ENCODE measurements at places on chromosomes 12 and 14.

DNA sequence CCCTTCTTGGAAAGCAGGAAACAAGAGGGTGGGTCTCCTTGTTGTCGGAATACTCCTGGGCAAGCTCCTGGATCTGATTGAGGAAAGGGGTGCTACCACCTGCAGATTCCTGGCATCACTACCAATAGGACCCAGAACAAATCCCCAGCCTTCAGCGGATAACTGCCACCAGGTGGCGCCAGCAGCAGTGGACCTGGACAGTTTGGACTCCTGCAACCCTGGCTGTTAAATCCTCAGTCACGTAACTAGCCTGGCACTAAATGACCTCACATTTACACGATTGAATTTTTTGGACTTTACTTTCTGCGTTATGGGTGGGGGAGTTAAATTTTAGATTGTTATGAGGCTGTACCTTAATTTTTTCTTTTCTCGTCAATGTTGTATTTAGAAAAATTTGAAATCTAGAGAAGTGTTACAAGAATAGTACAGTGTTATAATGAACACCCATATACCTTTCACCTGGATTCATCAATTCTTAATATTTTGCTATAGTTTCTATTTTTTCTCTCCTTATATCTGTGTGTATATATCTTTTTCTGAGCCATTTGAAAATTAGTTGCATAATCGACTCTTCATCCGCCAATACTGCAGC is 95.6 kb downstream of the GAS2L3 start:
- peak; percentile 60 for DNase-seq

DNA sequence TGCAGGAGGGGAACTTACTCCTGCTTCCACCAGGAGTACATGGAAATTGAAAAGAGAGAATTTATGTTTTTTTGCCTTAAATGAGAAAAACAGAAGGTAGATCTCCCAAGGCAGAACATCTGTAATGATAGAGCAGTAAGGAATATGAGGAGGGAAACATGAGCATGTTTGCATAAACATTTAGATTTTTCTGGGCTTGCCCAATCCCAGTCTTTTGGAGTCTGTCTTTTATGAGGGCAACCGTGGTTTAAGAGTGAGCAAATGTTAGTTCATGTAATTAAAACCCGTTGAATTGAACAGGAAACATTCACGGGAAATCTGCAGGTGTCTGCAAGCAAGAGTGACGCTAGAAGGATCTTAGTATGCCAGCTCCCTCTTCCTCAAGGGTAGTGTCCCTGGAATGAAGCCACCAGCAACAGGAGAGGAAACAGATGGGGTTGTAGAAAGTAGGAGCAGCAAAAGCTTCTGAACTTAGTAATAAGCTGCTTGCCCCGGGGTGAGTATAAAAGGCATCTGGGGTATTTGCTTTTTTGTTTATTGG is 79.3 kb downstream of the ARF6 start:
- peak; percentile 54 for DNase-seq

DNA sequence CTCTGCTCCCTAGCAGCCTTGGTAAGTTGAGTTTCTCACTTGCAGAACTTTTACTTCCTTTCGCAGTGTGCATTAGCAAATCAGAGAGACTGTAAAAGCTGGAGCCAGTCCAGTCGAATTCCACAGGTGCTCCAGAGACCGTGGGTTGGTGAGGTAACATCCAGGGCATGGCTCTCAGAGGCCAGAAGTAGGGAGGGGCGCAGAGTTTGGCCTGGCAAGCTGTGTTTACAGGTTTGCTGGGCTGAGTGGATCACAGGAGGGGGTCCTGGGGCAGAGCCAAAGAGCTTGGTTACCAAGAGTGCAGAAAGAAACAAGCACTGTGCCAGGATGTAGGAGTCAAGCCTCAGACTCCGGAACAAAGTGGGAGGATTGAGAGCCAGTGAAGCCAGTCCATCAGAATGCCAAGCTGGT is 10.2 kb upstream of the BHLHE41 start:
- peak; percentile 96 for DNase-seq

DNA sequence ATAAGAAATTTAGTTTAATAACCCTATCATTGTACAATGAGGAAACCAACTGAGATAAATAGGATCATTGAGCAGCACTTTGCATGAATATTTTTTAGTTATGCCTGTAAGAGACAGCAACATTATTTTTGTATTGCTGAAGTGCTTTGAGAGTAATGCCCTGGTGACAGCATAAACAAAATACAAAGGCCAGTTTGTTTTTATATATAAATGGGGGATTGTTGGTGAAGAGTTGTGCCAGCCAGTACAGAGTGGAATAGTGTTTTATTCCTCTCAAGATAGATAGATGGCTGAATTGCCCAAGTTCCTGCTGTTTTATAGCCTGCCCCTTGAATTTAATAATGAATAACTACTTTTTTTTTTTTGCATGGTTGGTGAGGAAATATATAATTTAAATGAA is 101.8 kb downstream of the CNTN1 start:
- DNase-seq: no peak

DNA sequence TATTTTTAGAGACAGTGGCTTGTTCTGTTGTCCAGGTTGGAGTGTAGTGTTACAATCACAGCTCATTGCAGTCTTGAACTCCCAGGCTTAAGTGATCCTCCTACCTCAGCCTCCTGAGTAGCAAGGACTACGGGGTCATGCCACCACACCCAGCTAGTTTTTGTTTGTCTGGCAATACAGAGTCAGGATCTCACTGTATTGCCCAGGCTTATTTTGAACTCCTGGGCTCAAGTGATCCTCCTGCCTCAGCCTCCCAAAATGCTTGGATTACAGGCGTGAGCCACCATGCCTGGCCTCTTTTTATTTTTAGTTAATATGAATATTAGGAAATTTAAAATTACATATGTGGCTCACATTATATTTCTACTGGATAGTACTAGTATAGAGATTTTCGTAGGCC is 28.9 kb downstream of the PPTC7 start:
- no peak for DNase-seq

- no peak for DNase-seq
Observed at GRCh38 chr12:101876322-101876860, 989 bp upstream of the DRAM1 start.

DNA sequence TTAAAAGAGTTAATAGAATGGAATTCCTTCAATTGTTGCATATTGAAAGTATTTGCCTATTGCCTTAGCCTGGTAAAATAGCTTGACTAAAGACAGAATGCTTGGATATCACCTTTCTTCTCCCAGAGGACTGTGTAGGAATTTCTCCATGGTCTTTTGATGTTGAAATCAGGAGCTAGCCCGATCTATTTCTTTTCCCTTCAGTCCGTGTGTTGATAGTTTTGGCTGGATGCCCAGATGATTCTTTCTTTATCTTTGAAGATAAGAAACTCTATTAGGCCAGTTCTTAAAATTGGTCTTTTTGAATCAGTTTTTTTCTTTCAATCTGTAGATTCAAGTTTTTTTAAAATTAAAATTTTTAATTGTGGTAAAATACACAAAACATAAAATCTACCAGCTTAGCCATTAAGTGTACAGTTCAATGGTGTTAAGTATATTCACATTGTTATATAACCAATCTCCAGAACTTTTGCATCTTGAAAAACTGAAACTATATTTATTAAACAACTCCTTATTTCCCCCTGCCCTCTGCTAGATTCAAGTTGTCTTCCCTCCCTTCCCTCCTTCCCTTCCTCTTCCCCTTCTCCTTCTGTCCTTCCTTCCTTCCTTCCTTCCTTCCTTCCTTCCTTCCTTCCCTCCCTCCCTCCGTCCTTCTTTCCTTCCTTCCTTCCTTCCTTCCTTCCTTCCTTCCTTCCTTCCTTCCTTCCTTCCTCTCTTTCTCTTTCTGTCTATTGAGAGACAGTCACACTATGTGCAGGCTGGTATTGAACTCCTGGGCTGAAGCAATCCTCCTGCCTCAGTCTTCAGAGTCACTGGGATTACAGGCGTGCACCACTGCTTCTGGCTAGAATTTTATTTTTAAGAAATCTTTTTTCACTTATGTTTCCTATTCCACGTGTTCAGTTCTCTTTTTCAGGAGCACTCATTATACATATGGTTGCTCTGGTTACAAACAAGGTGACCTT is 10.1 kb downstream of the LACRT start:
- DNase-seq: no peak

GRCh38 chr12:85188619-85189018 is 91.4 kb upstream of the ALX1 start:
- DNase-seq: no peak

- DNase-seq: peak; percentile 35
Observed at GRCh38 chr12:119060847-119061796, 79.8 kb downstream of the SRRM4 start.

DNA sequence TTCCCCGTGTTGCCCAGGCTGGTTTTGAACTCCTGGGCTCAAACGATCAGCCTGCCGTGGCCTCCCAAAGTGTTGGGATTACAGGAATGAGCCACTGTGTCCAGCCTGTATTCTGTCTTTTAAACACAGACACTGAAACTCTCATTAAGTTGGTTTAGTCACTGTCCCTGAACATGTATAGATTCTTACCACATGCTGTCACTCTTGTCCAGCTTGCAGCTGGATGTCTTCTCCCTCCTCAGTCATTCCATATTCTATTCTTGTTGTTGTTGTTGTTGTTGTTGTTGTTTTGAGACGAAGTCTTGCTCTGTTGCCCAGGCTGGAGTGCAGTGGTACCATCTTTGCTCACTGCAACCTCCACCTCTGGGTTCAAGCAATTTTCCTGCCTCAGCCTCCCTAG is 12.3 kb upstream of the ATP5MC2 start:
- no peak for DNase-seq

- no peak for DNase-seq
Observed at GRCh38 chr12:1992732-1993131, 11.5 kb downstream of the DCP1B start.

- no peak for DNase-seq
Observed at GRCh38 chr12:58143498-58143995, 202.2 kb downstream of the ATP23 start.

DNA sequence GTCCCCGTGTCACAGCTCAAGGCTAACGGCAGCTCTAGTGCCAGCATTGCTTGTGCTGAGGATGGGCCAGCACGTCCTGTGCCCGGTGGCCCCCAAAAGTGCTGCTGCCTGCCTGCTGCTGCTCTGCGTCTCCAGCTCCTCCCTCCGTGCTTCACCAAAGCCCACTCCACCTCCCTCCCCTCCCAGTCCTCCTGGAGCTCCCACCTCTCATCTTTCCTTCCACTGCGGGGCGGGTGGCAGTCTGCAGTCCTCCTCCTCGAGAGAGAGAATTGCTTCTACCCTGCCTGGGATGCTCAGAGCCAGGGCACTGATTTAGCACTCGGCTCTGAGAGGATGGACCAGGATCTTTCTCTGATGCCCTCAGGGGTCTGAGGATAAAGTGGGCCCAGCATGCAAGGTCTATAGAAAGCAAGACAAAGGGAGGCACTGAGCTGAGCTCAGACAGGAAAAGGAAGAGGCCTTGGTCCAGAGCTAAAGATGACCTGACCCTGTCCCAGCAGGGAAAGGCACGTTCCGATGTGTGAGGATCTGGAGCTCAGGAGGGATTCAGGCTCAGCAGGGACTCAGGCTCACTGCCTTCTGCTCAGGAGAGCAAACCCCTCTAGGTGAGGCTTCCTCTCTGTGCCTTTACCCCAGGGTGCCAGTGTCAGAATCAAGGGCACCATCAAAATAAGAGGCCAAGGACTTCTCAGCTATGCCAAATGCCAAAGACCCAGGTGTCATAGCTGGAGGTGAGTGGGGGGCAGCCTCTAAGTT is 113.1 kb upstream of the FKBP4 start:
- no peak for DNase-seq

DNA sequence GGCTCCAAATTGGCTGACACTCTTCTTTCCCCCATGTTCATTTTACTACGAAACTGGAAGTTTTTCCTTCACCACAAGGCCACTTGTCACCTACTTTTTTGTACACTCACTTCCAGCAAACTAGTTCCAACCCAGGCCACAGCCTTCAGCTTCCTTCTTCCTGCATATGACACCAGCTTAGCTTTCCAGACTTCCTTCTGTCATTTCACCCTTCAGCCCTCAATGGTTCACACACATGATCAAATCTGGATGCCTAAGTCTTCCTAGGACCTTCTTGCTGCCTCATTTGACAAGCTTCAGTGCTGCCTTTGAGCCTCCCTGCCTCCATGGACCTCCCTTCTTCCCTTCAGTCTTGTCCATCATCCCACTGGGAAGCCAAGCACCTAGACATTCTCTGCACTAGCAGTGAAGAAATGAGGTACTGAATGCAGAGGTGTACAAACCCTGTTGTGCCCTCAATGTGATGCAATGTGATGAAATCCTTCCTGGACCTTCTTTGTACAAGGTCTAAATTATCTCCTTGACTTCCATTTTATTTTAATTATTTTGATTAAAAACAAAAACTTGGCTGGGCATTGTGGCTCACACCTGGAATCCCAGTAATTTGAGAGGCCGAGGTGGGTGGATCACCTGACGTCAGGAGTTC is 4.3 kb upstream of the REC8 start:
- no peak for DNase-seq

DNA sequence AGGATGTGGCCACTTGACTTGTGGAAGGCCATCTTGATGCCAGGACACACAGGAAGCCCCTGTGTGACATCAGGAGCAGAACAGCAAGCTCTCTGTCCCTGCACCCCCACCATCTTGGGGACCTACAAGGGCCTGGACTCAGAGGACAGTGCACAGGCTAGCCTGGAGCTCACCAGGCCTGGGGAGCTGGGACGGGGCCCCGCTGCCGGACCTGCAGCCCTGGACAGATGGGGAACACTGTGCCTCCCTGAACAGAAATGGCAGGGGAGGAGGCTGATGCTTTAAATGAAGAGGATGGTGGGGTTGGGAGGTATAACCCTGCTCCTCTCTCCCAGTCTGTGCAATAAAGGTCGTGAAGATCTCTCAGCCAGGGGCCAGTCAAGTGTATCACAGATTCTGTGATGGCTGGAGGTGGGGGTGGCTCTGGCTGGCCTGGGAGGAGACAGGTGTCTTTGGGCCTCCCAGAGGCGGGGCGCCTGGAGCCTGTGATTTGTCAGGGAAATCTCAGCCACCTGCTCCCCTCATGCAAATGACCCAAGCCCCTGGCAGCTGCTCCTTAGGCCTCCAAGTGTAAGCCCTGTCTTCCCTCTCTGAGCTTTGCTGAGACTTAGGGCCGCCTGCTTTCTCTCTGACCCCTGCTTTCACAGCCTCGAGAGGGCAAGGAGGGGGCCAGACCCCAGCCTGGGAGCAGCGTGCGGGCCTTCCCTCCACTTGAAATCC is 1.1 kb upstream of the GNB3 start:
- DNase-seq: no peak

DNA sequence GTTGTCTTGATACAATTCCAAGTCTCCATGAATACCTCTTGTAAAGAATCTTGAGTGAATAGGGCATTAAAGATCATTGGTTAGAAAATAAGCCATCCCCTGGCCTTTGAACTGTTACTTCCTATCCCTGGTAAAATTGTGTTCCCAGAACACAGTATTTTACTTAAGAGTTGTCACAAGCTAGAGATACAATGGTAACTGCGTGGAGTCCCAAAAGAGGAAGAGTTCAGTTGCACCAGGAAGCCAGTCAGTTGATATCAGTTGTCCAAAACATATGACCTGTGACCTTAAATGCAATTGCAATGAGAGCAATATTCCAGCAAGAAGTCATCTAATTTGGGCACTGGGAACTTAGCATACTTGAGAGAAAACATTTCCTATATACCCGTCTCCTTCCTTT is 117.3 kb downstream of the NEDD1 start:
- DNase-seq: no peak

GRCh38 chr12:54425702-54426101 is 6.6 kb upstream of the ITGA5 start:
- no peak for DNase-seq

GRCh38 chr12:89991807-89992590 is 283.4 kb upstream of the ATP2B1 start:
- no peak for DNase-seq

- DNase-seq: no peak
Observed at GRCh38 chr12:31370531-31371255, 44.7 kb upstream of the SINHCAF start.

GRCh38 chr12:107612508-107612907 is 73.1 kb upstream of the PWP1 start:
- no peak for DNase-seq

- no peak for DNase-seq
Observed at GRCh38 chr12:80941916-80942315, 4.2 kb upstream of the LIN7A start.
